ENCODE measurements at places on chromosomes 3 and 15. TPM values are rescaled to one million over a fixed set of nuclear protein-coding genes. Genes with fewer than 3 reads are reported as not detected.

GRCh38 chr3:181313335-181313734 is 323.8 kb upstream of the DNAJC19 start:
- no peak for DNase-seq

The UBR1 gene
- total RNA-seq, result 40.2 TPM

The ATP13A4 gene
- not detected for total RNA-seq

The FAM107A gene
- total RNA-seq, result 39.2 TPM

The TJP1 gene
- 89.6 TPM for total RNA-seq

Measured in mesenteric fat pad (tissue), 1 donor.